Stimulated activated CD8-positive, alpha-beta memory T cell treated with anti-CD3 and anti-CD28 coated beads, Interleukin-2, amount 100 ng/mL, for 48 hours (primary cell): ENCODE measurements at places on chromosomes 3 and 15.

- peak; percentile 3 for DNase-seq
Observed at GRCh38 chr3:172751175-172751704, 714 bp downstream of the ECT2 start.

- DNase-seq = no peak
Observed at GRCh38 chr3:153618176-153618575, 456.1 kb downstream of the RAP2B start.

GRCh38 chr15:27483124-27483523 is 512.1 kb downstream of the GABRG3 start:
- no peak for DNase-seq

- no peak for DNase-seq
Observed at GRCh38 chr3:61761694-61762430, 200.5 kb downstream of the PTPRG start.

- DNase-seq = no peak
Observed at GRCh38 chr15:96213896-96214295, 116.6 kb upstream of the NR2F2 start.

GRCh38 chr3:149895339-149895738 is 75.4 kb downstream of the PFN2 start:
- no peak for DNase-seq

- DNase-seq = no peak
Observed at GRCh38 chr15:67550522-67550921, 8.0 kb downstream of the MAP2K5 start.

DNA sequence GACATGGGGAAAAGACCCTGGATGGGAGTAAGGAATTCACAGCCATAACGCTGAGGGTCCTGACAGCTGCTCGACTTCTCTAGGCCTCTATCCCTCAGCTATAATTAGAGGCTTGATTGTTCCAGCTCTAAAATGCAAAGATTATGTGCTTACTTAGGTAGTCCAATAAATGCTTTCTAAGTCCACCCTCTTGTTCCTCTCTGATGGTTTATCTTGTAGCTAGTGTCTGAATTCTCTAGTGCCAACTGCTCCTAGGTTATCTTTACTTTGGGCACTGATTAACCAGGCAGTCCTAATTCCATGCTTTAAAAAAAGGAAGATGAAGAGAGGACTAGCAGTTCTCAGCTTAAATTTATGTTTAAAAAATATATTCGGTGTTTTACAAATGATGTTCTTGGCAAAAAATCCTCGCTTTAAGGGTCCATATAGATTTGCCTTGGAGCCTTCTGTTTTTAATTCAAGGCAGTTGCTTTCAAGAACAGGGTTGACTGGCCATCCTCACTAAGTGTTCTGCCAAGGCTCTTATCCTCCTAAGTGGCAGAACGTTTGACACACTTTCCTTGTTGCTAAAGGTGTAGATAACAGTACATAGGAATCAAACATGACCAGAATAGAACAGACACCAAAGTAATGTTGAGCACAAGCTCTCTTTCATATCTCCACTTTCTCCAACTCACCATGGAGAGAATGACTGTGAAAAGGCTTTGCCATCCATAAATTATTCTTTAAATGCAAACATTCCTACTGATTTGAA is 60.6 kb downstream of the THRB start:
- no peak for DNase-seq

DNA sequence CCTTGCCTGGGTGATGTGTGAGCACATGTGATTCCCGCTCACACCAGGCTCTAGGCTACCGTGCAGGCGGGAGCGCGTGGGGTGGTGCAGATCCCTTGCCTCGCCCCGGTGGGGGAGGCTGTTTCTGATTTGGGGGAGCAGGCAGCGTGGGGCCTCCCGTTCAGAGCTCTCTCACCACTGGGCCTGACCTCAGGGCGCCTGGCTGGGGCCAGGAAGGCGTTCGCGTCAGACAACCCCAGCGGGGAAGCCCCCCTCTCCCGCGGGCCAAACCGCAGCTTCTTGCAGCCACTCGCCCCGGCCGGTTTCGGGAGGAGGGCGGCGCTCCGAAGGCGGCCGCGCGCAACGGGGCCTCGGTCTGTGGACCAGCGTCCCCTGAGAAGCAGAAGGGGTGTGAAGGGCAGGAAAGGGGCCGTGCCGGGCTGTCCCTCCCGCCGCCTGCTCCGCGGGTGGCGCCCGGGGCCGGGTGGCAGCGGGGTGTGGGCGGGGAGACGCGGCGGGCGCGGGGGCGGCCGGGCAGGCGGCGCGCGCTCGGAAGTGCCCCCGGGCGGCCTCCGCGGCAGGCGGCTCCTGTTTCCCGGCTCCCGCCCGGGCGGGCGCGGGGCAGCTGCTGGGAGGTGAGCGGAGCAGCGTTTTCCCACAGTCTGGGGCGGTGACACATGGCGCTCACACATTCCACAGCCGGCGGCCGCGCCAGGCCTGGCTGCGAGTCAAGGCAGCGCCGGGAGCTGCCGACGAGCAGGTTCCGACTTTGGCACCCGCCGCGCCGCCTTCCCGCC is 65.1 kb upstream of the HES1 start:
- DNase-seq = peak; percentile 74
